ENCODE measurements at places on chromosomes 7 and 10. TPM values are rescaled to one million over a fixed set of nuclear protein-coding genes. Genes with fewer than 3 reads are reported as not detected.

The GHRHR gene
- total RNA-seq, result not detected

DNA sequence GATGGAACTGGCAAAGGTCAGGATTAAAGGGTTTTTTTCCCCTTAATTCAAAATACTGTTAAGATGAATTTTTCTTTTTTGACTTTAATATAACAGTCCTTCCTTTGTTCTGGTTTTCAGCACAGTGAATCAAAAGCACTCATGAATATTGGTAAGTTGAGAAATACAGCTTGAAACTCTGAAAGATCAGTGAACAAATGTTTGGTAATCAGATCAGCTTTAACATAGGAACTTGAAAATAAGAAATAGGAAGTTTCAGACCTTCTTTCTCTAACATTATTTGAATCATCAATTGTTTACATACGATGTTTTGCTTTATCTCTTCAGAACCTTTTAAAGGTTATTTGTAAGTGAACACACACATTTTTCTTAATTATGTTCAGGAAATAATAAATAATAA, 90.5 kb downstream of the SGMS1 start:
- DNase-seq, result no peak

GRCh38 chr7:82331234-82331633, 112.3 kb downstream of the CACNA2D1 start:
- no peak for DNase-seq

DNA sequence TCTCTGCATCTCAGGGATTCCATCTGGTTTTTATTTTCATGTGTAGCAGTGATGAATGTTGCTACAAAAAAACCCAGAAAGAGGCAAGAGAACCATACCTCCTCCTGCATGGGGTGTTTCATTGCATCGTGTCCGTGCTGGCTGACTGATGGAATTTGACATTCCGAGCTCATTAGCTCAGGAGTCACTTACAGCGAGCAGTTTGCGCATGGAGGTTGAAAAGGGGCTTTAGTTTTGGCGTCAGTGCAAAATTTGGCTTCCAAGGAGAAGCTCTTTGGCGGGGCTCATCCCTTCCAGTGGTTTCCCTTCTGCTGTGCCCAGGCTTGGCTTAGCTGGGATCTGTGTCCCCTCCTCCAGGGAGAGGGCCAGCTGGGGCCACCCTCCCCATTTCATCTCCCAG, 25.8 kb downstream of the EMX2 start:
- no peak for DNase-seq

The HHEX gene
- 0.34 TPM for total RNA-seq

- no peak for DNase-seq
Measured at GRCh38 chr10:14798636-14799035, 23.9 kb upstream of the FAM107B start.

The GNAT3 gene
- not detected for total RNA-seq

The TEX36 gene
- not detected for total RNA-seq

- no peak for DNase-seq
Measured at GRCh38 chr10:132274986-132275385, 32.8 kb downstream of the STK32C start.

- peak; percentile 88 for DNase-seq
Measured at GRCh38 chr10:7484456-7485243, 73.8 kb upstream of the SFMBT2 start.

GRCh38 chr10:29237786-29238185, 51.1 kb upstream of the LYZL1 start:
- no peak for DNase-seq

The TEX47 gene
- total RNA-seq, result not detected

DNA sequence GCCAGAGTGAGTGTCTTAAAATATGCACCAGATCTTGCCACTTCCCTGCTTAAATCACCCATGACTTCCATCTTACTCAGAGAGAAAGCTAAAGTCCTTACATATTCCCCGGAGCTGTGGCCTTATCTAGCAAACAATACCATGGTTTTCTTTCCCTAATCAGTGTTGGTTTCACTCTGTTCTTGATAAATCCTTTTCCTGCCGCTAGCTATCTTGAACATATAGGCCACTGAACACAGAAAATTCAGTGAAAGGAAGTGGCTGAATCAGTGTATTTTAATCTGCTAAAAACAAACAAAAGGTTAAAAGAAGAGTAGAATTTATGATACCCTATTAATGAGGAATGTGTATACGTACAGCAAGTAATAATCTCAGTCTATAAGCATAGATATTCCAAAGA, 42.0 kb upstream of the JAZF1 start:
- DNase-seq, result no peak

GRCh38 chr7:102064361-102065025, 222.2 kb upstream of the SH2B2 start:
- no peak for DNase-seq

GRCh38 chr10:78229489-78229888, 195.8 kb downstream of the RPS24 start:
- no peak for DNase-seq

The ACHE gene
- not detected for total RNA-seq

DNA sequence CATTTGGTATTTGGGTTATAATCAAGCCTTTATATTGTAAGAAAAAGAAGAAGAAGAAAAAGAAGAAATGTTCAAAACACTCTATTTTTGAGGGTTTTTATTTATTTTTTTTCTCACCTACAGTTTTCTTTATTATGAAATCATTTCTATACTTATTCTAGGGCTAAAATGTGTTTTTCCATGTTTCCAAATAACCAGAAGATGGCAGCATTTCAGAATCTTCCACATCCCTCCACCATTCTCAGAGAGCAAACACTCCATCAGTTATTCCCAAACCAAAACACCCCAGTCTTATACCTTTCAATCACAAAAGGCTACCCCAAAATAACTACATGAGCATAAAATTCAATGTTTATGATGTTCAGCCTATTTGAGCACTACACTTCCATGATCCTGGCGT, 38.7 kb upstream of the PPP1R17 start:
- no peak for DNase-seq

DNA sequence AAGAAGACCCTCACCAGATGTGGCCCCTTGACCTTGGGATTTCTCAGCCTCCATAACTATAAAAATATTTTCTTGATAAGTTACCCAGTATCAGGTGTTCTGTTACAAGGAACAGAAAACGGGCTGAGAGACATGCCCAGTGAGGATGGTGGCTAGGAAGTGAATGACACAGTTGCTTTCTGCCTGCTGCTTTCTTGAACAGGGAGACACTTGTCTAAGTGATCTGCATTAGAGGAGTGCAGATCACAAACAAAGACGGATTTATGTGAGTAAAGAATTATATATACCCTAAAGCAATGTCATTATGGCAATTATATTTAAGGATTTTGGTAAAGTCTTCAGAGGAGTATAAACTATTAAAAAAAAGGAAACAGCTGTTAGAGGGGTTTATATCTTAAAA, 169.2 kb upstream of the AHR start:
- no peak for DNase-seq

- DNase-seq, result no peak
Measured at GRCh38 chr7:91412298-91412697, 148.1 kb downstream of the FZD1 start.

The NYAP1 gene
- 0.32 TPM for total RNA-seq

The TMEM209 gene
- 36.1 TPM for total RNA-seq

The GPC2 gene
- 4.3 TPM for total RNA-seq

GRCh38 chr7:149245244-149245643, 5.8 kb downstream of the ZNF212 start:
- peak; percentile 76 for DNase-seq

GRCh38 chr7:27606270-27607209, 56.1 kb downstream of the HIBADH start:
- DNase-seq, result no peak

All from activated CD8-positive, alpha-beta T cell treated with anti-CD3 and anti-CD28 coated beads for 36 hours (primary cell).